ENCODE measurements at places on chromosomes 3 and 15.
A peak's percentile ranks its signal among the peaks of the same experiment; 100 is the strongest.

GRCh38 chr3:99651531-99651930 is 13.1 kb downstream of the COL8A1 start:
- DNase-seq: no peak

DNA sequence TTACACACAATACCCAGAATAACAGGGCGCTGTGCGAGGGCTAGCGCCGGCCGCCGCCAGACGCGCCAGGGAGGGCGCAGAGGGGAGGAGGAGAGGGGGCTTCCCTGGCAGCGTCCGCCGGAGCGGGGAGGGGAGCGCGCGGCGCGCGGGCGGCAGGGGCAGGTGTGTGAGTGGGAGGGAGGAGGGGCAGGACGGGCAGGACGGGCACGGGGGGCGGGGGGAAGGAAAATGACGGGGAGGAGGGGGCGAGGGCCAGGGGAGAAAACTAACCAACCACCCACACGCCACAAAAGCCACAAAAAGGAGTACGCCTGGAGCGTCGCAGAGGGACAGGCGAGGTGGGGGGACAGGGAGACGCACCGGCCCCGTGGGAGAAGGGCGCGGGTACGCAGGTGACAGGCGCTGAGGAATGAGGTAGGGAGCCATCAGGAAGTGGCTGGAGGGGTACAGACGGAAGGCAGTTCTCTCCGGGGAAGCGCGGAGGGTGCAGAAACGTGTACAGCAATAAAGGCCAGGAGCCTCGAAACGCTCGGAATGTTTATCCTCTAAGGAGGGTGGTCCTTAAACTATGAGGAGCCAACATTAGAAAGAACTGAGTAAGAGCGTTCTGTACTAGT is 610 bp upstream of the SATB1 start:
- no peak for DNase-seq

DNA sequence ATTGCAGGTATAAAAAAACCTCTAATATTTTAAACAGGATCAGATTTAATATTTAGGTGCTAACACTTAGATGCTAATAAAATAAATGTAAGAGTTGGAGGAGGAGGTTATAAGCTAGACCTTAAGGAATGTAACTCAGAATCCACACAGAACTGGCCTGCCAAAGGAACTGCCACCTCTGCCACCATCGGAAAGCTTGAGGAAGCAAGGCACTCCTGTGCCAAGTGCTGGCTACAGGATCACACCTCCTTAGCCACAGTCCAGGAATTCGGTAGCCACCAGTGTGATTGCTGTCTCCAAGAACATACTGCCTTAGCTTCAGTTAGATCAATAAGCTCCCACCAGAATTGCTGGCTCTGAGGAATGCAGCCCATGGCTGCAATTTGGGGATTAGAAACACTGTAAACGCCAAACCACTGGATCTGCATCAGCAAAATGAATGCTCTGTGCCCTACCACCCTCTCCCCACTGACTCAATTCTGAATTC is 58.0 kb downstream of the FRMD5 start:
- no peak for DNase-seq

GRCh38 chr15:39125904-39126303 is 455.0 kb upstream of the THBS1 start:
- peak; percentile 47 for DNase-seq

DNA sequence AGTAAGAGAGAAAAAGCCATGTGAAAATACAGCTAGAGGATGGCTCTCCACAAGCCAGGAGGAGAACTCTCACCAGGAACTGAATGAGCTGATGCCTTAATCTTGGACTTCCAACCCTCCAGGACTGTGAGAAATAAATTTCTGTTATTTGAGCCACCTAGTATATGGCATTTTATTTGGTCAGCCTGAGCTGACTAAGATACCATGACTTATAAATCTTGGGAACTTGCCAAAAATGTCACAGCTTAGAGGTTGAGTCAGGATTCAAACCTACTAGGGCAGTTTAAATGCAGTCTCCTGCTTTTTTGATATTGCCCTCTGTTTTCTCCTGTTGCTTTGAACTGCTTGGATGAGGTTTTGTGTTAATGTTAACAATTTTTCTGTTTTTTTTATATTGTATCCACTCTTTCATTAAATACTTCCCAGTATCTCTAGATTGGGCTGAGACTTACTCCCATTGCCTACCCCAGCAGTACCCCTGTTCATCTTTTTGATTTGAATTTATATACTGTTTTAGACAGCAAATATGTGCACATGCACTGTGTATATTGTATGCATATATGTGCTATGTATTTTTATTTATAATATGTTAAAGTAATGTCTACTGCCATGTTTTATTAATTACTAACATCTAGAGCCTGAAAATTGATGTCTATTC is 1223.2 kb downstream of the OTOL1 start:
- DNase-seq: peak; percentile 81

GRCh38 chr3:67650084-67650483 is 4.3 kb downstream of the SUCLG2 start:
- DNase-seq: no peak

DNA sequence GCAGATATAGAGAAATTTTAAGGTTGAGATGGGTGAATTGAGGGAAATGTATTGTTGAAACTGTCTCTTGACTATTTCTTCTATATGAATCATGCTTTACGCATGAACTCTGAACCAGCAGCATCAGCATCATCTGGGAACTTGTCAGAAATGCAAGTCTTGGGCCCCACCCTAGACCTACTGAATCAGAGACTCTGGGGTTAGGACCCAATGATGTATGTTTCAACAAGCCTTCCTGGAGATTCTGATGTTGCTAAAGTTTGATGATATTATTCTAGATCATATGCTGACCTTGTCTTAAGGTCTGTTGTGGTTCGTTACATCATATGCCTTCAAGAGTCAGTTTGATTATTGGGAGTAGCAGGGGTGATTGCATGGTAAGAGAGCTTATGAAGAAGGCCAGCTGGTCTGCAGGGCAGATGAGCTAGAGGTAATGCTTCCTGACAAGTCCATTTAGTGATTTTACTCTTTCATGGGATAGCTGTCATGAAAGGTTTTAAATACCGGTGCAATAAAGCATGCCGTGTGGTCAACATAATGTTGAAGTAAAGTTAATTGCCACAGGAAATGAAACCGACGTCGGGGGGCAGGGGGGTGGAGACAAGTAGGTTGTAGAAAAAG is 152.4 kb upstream of the MRPL3 start:
- DNase-seq: no peak

DNA sequence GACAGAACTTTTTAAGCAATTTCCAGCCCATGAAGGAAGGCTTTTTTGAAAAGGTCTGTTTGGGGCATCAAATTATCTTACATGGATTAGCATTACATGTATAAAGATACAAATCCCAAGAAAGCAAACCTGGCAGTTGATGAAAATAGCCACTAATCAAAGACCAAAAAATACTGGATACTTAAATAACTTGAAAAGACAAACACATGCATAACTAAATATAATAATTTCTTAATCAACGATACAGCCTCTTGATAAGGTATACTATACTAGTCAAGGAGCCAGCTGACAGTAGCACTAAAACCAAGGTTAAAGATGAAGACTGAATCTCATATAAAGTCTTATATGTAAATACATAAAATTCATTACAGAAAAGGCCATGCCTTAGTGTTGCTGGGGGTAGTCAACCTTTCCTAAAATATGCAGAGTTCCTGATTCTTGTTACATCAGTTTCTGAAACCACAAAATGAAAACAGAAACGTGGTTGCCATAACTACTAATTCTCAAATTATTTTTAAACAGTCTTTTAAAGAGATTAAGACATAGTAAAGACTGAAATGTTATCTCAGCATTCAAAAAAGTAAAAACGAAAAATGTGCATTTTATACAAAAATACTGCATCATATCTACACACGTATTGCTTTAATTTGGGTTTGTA is 2.0 kb downstream of the ANKRD28 start:
- DNase-seq: no peak

GRCh38 chr3:4771243-4771642 is 208.0 kb upstream of the BHLHE40 start:
- DNase-seq: no peak

DNA sequence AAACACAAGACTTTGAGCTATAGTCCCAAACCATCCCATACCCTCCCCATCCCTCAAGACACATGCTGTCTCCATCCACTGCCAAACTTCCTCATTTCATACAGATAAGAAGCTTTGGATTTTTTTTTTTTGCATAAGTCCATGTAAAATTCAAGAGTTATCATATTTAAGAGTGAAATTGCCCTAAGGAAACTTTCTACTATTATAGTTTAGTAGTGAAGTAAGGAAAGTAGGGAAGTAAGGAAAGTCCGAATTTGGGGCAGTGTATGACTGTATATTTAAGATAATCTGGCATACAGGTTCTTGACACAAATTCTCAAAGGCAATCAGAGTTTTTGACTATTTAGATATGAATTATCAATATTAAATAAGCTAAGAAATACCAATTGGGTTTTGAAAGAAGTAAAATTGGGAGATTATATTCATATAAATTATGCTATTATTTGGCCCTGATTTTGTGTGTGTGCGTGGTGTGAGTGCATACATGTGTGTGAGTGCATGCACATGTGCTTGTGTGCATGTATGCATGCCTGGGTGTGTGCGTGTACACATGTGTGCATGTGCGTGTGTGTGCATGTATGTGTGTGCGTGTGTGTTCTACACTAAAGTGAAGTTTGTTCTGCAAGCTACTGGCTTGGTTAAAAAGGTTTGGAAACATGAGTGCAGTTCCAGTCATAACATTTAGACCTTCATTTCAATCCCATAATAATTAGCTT is 83.6 kb upstream of the MBNL1 start:
- no peak for DNase-seq

DNA sequence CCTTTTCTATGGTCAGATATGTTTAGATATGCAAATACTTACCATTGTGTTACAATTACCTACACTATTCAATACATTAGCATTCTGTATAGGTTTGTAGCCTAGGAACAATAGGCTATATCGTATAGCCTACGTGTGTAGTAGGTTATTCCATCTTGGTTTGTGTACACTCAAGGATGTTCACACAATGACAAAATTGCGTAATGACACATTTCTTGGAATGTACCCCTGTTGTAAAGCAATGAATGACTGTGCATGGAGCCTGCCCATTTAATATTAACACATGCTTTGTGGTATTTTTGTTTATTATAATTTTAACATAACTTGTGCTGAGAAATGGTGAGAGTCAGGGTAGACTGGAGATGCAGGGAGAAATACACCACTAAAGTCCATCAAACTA is 154.9 kb downstream of the LEKR1 start:
- DNase-seq: no peak

GRCh38 chr3:65252266-65252665 is 564.5 kb upstream of the ADAMTS9 start:
- DNase-seq: no peak

DNA sequence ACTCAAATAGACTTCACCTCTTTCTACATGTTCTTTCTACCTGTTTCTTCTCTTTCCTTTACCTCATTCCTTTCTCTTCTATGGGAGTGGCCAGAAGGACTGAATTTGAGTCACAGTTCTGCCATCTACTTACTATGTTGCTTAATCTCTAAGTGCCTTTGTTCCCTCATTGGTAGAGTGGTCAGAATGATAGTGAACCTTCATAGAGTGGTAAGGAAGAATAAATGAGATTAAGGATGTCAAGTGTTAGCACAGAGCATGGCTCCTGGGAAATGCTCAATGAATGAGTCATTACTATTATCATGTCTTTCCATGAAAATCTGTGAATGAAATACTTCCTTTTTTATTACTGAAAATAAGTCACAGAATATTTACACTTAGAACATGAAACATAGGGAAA is 17.5 kb downstream of the TMEM207 start:
- no peak for DNase-seq

GRCh38 chr3:47985381-47985780 is 30.8 kb downstream of the MAP4 start:
- no peak for DNase-seq

DNA sequence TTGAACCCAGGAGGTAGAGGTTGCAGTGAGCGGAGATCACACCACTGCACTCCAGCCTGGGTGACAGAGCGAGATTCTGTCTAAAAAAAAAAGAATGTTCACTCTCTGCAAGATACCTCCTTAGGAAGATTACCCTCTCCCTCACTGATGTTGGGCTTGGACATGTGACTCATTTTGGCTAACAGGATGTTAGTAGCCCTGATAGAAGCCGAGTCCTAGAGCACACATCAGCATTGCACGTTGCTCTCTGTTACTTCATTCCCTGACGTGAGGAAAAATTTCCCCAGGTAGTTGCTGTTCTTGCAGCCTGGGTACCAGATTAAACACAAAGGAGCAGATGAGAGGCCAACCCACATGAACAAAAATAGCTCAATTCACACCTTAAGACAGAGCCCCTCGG is 78.1 kb upstream of the PRICKLE2 start:
- DNase-seq: no peak

GRCh38 chr3:88013592-88013991 is 45.2 kb downstream of the CGGBP1 start:
- no peak for DNase-seq
